EH (cell line): ENCODE measurements at places on chromosomes 2 and 18.

- no peak for DNase-seq
Observed at GRCh38 chr2:22904126-22904684, 480.8 kb upstream of the KLHL29 start.

DNA sequence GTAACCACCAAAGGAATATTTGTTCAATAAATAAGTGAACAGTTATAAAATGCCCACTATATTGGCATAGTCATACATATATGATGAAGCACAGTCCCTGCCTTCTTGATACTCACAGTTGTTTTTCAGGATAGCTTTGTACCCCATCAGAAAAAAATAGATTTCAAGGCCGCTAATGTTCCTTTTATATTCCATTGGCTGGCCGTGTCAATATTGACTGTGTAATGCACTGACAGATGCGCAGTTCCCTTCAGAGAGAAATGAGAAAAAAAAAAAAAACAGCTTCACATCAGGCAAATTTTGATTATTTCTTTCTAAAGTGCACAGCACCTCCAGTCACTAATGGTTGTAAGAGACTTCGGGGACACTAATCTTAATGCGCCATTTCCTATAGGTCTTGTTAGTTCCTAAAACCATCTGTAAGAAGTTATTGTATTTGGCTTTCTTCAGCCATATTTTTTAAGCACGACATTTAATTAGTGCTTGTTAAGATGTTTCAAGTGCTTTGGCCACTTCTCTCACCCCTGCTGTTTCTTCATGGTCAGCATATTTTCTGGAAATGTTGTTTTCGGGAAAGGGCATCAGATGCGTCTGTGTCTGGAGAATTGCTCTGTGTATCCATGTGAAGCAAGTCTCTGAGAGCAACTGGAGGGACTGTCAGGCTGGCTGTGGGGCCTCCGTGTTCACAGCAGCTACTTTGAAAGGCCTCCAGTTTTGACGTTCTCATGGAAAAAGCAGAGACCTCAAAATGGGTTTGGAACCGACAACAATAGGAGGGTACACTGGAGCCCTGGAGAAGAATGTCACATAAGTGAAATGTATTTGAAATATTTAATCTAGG lies 378.3 kb downstream of the MTX2 start:
- no peak for DNase-seq

DNA sequence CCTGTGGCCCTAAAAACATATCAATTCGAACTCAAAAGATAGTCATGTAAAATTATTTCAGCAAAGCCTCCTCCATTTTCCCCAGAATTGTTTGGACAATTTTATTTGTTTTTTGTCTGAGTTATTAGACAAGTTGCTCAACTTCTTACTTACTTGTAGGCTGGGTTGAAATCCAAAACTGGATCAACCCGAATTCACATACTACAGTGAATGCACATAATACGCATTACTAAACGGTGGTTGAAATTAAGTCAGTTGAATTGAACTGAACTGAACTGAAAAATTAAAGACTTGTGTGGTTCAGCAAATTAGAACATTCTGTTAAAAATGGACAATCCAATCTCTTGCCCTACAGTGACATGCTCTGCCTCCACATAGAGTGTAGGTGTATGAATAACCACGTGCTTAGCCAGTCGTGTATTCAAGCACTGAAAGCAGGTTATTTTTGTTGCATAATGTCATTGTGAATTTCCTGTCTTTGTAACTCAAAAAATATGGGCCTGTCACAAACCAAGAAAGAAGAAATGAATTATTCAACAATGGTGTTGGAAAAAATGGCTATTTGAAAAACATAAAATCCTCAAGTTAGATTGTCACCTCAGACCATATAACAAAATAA lies 441.0 kb downstream of the TXNL1 start:
- DNase-seq: no peak

DNA sequence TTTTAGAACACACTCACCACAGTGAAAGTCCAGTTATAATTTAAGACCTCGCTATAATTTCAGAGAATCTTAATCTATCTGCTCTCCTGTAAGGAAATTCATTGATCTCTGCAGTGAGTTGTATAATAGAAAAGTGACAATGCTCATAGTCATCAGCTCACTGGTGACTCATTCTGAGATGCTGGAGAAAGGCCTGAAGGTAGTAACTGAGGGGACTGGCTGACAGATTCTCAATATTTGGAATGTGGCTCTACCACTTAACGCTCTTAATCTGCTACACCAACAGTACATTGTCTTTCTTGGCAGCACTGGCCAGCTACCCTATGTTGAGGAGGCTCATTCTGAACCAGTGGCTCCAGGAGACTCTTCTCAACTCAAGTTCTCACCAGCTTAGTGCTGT lies 246.1 kb downstream of the RPRM start:
- DNase-seq: no peak

DNA sequence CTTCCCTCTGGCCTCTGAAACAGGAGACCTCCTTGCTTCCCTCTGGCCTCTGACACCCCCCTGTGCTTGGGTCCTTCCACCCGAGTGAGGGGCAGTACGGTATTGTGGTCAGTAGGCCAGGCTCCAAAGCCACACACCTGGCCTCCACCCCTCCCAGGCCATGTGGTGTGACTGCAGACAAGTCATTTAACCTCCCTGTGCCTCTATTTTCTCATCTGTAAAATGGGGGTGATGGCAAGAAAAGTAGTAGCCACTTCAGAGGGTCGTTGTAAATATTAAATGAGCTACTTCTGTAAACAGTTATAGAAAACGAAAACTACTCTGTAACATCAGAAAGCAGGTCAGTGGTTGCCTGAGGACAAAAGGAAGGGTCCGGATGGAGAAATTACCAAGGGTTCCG lies 74.2 kb downstream of the SMAD7 start:
- no peak for DNase-seq

- DNase-seq: peak; percentile 77
Observed at GRCh38 chr18:55110436-55110835, 151.2 kb upstream of the CCDC68 start.

DNA sequence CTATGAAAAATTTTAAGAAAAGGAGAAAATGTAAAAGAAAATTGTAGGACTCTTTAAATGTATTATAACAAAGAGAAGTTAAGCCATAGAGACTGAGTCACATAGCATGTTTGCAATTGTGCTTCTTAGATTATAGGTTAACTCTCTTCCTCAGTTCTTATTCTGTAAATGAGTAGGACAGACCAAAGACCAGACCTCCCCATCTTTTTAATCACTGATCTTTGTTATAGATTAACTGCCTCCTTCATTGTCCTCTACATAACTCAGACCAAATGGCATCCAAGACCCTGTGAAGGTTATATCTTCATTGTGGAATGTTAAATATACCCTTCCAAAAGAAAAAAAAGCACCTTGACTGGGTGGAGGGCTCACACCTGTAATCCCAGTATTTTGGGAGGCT lies 316.9 kb upstream of the LRRTM4 start:
- no peak for DNase-seq

- peak; percentile 58 for DNase-seq
Observed at GRCh38 chr18:12658426-12659138, 675 bp upstream of the SPIRE1 start.

GRCh38 chr2:64212801-64213321 lies 68.6 kb upstream of the PELI1 start:
- no peak for DNase-seq

- DNase-seq: peak; percentile 54
Observed at GRCh38 chr2:200253639-200254038, 52.9 kb upstream of the SPATS2L start.

DNA sequence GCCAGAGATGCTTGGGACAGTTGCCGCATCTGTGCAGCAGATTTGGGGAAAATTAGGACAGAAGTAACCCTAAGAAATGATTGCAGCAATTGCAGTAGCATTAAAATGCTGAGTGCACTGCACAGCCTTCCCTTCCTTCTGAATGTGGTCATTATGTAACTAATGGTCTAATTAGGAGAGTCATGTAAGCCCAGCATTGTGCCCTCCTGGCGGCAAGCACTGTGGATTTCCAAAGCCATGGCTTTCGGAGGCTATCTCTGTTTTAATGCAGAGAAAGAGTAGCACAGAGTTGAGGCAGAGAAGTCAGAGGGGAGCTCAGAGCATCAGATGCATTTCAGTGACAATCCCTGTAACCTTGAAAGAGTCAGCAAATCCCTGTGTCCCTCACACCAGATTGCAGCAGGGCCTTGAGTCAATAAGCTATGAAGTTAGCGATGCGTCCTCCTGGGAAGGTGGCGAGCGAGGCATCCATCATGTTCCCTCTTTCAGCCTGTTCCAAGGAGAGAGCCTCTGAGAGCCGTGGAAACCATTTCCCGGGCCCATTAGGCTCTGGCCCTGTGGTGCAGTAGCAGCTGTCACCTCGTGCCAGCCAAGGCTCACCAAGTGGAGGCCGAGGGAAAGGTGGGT lies 307.2 kb downstream of the FBXO15 start:
- no peak for DNase-seq

GRCh38 chr2:167689444-167689843 lies 558.0 kb downstream of the STK39 start:
- no peak for DNase-seq

GRCh38 chr18:62832282-62832681 lies 116.9 kb downstream of the PHLPP1 start:
- DNase-seq: no peak

- no peak for DNase-seq
Observed at GRCh38 chr2:198100346-198100745, 296.0 kb downstream of the PLCL1 start.
